Stimulated activated CD4-positive, alpha-beta T cell treated with anti-CD3 and anti-CD28 coated beads, TNF-alpha, amount 100 ng/mL, for 4 hours (primary cell): ENCODE measurements at places on chromosomes 12 and 14.
A peak's percentile ranks its signal among the peaks of the same experiment; 100 is the strongest.

DNA sequence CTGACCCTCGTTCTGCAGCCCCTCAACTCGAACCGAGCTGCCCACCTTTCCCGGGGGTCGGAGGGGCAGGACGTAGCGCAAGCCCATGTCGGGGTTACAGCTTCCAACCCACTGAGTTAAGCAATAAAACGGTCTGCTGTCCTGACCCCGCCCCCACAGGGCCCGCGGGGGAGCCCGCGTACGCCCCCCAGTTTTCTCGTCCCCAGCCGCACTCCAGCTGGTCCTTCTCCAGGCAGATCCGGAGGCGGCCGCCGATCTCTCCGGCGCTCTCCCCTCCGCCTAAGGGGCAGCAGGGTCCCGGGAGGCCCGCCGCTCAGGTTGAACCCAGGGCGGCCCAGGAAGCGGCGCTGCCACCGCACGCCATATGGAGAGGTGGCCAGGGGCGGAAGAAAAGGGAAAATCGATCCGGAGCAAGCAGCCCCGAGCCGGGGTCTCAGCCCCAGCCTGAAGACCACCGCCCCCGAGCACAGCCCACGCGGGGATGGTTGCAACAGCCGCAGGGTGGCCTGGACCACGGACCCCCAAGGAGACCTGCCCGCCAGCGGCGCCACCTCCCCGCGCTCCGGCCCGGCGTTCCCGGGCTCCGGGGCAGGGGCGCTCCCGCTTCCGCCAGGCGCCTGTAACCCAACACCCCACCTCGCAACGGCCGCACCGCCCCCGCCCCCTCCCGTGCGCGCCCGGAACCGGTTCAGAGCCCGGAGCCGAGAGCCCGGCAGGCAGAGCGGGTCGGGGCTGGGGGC lies 760 bp downstream of the ACTN1 start:
- DNase-seq: peak; percentile 20

GRCh38 chr12:103169-103981 lies 36.8 kb downstream of the IQSEC3 start:
- DNase-seq: no peak

GRCh38 chr12:129076441-129077320 lies 223.4 kb downstream of the GLT1D1 start:
- no peak for DNase-seq

DNA sequence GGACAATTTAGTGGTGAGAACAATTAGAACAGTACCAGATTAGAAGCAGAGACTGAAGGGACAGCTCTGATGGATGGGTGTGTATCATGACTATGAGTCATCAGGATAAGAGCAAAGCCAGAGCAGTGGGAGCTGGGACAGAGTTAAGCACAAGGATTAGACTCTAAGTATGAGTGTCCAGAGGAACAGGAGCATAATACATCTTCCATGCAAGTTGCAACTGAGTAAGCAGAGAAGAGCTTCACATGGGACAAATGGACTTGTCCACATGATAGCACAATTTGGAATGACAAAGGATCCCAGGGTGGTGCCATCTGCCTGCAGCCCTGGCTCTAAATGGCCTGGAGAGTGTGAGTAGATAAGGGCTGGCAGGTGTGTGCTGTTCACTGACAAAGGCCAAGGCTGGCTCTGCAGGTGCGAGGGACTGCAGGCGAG lies 226.4 kb upstream of the CAND1 start:
- no peak for DNase-seq

- no peak for DNase-seq
Observed at GRCh38 chr12:123242116-123242904, 9.1 kb downstream of the MTRFR start.

DNA sequence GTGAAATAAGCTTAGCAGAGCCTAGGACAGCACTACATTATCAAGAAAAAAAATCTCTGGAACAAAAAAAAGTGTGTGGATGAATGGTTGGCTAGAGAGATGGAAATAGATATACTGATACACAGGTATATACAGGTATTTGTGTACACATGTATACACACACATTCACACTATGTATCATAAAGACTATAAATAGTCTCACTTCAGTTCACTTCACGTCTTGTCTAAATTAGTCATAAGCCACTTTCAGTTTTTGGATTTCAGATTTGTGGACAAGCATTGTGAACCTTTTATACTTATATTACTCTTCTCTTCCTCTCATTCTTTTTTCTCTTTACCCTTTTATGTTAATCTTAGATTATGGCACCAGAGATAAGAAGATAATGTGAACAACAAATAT lies 41.8 kb upstream of the SLC6A15 start:
- no peak for DNase-seq
